Activated T-cell treated with anti-CD3 and anti-CD28 coated beads, Interleukin-2, amount 50 U/mL, for 24 hours (primary cell): ENCODE measurements at places on chromosomes 5 and 9.

DNA sequence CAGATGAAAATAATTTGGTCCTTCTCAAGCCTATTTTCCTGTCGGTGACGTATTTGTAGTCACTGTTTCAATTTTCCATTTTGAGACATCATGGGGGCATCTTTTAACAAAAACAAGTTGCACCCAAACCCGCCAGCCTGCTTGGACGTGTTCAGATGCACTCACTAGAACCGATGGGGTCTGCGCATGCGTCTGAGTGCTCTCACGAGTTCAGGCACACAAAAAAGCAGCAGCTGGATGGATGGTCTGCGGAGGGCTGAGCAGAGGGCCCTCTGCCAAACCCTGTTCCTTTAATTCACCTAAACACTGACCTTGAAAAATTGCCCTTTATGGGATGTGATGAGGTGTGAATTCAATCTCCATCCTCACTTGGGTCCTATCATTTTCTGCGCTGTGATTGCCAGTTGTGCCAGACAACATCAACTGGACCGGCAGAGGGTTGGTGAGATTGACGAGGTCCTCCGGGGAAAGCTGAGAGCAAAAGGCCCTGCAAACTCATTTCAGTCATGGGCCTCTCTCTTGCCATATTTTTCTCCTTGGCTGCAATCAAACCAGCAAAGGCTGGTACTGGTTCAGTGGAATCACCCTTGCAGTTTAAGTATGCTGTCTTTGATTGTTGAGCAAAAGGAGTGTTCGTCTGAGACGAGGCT lies 251.9 kb downstream of the NFIB start:
- no peak overlapping the region for H3K27ac ChIP-seq
- no peaks in the 10 kb centered on the region for H3K27me3 ChIP-seq
- H3K4me1 ChIP-seq, result no peaks in the 10 kb centered on the region
- no peak overlapping the region for H3K4me3 ChIP-seq
- H3K36me3 ChIP-seq, result no peaks in the 10 kb centered on the region
- no peak for DNase-seq

GRCh38 chr9:84140535-84141101 lies 160.0 kb downstream of the RMI1 start:
- H3K4me1 ChIP-seq, result peaks cover 11% of the 10 kb centered on the region
- DNase-seq, result peak; percentile 40
- H3K36me3 ChIP-seq, result no peaks in the 10 kb centered on the region
- H3K27ac ChIP-seq, result no peak overlapping the region
- H3K4me3 ChIP-seq, result peak overlapping the region; percentile 81

- peak; percentile 84 for DNase-seq
- H3K27me3 ChIP-seq, result peaks cover 7% of the 10 kb centered on the region
- H3K27ac ChIP-seq, result peak overlapping the region; percentile 22
- H3K4me1 ChIP-seq, result peaks cover 1% of the 10 kb centered on the region
- H3K4me3 ChIP-seq, result no peak overlapping the region
Observed at GRCh38 chr5:132238169-132238744, 10.6 kb upstream of the P4HA2 start.

- H3K4me1 ChIP-seq, result peaks cover 35% of the 10 kb centered on the region
- no peaks in the 10 kb centered on the region for H3K27me3 ChIP-seq
- no peak overlapping the region for H3K27ac ChIP-seq
- H3K36me3 ChIP-seq, result peaks cover 21% of the 10 kb centered on the region
- no peak overlapping the region for H3K4me3 ChIP-seq
Observed at GRCh38 chr9:20384642-20385041, 237.7 kb downstream of the MLLT3 start.

DNA sequence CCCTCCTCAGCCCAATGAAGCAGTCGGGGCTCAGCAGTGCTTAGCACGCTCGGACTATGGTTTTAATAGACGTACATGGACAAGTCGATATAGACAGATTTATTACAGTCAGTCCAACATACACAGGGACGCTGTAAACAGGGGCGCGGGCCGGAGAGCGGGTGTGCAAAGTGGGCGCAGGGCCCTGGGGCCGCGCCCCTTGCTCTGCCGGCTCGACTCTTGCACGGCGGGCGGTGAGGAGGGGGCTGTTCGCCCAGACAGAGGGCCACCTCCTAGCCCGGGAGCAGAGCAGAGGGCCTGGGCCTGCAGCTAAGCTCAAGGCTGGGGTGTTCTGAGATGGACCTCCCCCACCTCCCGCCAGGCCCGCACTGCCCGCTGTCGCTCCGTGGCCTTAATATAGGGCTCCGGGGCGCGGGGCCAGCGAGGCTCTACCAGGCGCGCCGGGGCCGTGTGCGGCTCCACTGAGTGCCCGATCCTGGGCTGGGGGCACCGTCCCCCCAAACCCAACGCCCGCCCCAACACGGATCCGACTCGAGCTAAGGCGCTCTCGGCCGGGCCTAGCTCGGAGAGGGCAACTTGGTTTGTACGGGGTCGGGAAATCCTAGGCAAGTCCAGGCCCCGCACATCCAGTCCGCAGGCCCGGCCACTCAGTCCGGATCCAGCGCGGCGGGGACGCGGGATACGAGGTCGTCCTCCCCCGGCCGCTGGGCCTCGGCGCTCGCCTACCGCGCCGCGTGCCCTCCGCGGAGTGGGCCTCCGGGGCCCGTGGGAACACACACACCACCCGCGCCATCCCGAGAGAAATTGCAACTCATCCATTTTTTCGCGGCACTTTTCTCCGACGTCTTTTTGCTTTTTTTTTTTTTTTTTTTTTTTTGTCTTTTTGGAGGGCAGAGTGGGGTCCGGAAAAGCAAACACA lies 6.1 kb downstream of the PITX1 start:
- no peak for DNase-seq
- no peak overlapping the region for H3K4me3 ChIP-seq
- H3K4me1 ChIP-seq, result peaks cover 27% of the 10 kb centered on the region
- no peak overlapping the region for H3K27ac ChIP-seq
- H3K27me3 ChIP-seq, result peaks cover 70% of the 10 kb centered on the region

DNA sequence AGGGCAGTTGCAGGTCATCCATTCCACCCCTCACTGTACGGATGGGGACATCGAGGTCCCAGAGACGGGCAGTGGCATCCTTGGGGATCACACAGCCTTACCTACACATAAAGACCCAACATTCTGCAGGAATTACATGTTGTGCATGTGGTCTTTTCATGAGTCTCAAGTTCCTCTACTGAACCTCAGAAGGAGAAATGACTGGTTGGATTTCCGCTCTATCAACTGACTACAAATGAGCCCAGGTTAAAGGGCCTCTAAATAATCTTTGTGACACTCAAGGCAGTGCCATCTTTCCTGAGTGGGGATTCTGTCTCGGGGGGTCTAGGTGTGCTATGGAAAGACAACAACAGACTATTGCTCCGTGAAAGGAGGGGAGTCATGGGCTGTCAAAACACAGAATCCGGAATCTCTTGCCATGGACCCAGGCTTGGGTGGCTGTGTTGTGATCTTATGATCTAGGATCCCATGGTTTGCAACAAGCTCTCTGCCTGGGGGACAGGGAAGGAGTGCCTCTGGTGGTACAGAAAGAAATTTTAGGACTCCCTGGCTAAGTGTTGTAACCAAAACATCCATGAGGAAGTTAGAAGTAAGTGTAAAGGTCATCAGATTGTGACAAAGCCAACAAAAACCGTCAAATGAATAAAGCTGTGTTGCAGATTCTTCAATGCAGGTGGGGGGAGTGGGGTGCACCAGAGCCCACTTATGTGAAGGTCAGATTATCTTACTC lies 1.9 kb upstream of the SLC31A2 start:
- peaks cover 7% of the 10 kb centered on the region for H3K27me3 ChIP-seq
- no peak for DNase-seq
- H3K4me1 ChIP-seq, result peaks cover 16% of the 10 kb centered on the region
- no peaks in the 10 kb centered on the region for H3K36me3 ChIP-seq
